Anterior cingulate cortex (tissue), 58 donors: ENCODE measurements at places on chromosomes 16 and 17.

GRCh38 chr17:50277357-50277754 lies 3.1 kb downstream of the TMEM92 start:
- no peak for DNase-seq

DNA sequence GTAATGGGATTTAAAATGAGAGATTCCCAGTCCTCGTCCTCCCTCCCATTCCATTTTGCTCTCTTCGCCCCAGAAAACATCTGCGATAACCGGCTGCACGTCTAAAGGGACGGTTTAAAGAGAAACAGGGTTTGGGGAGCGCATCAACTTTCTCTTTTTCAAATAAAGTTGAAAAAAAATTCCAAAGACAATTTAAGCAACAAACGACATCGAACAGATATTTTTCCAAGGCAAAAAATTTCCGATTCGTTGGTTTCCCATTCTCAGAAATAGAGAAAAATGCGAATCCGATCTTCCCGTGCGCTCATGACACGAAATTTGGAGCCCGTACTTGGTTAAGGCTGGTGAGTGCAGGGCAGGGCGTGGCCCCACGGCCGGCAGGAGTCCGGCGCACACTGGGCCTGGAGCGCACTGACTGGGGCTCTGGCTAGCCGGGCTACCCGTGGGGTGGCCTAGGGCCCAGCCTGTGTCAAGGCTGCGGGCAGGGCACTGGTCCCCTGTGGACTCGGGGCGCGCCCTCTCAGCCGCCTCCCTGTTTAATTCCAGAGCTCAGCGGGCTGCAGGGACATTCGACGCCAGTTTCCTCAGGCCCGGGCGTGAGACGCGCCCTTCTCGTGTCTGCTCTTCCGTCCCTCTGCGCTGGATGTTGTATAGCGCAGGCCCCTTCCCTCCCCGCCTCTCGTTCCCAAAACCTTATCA lies 17.9 kb upstream of the ZFHX3 start:
- DNase-seq = no peak

- no peak for DNase-seq
Measured at GRCh38 chr16:10541366-10541765, 39.0 kb downstream of the EMP2 start.

DNA sequence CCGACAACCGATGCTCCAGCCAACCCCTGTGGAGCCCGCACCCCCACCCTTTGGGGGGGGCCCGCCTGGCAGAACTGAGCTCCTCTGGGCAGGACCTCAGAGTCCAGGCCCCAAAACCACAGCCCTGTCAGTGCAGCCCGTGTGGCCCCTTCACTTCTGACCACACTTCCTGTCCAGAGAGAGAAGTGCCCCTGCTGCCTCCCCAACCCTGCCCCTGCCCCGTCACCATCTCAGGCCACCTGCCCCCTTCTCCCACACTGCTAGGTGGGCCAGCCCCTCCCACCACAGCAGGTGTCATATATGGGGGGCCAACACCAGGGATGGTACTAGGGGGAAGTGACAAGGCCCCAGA lies 17.9 kb downstream of the NGFR start:
- DNase-seq = no peak

- no peak for DNase-seq
Measured at GRCh38 chr17:63785556-63785955, 11.6 kb downstream of the DDX42 start.

DNA sequence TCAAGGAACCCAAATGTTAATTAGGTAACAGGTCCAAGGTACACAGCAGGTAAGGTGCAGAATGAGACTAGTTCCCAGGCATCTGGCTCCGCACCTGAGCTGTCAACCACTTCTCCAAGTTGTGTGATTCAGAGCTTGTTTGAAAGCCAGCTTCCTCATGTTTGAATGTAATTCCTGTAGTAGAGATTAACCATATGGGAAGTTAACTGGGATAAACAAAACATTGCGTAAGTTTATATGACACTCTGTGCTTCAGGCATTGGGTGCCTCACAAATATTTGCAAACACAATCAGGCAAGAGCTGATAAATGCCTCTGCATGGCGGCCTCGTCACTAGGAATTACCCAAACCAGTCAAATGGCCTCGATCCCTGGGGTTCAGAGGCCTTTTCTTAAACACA lies 27.9 kb upstream of the CPHXL start:
- no peak for DNase-seq

DNA sequence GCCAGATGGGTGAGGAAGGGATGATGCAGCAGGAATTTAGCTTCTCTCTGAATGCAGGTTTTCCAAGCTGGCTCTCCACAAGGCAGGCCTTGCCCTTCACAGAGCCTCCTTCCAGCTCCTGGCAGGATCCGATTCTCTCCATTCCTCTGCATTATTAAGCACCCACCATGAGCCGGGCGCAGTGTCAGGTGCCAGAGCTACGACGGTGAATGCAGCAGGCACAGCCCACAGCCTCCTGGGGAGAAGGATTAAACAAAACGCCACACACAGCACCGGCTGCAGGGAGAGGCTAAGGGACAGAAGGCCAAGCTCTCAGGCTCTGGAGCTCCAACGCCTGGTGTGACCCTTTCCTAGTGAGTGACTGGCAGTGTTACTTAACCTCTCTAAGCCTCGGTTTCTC lies 7.1 kb upstream of the MT2A start:
- DNase-seq = no peak

GRCh38 chr17:957856-958421 lies 21.6 kb downstream of the NXN start:
- DNase-seq = no peak

- no peak for DNase-seq
Measured at GRCh38 chr16:20916942-20917341, 16.4 kb downstream of the LYRM1 start.

DNA sequence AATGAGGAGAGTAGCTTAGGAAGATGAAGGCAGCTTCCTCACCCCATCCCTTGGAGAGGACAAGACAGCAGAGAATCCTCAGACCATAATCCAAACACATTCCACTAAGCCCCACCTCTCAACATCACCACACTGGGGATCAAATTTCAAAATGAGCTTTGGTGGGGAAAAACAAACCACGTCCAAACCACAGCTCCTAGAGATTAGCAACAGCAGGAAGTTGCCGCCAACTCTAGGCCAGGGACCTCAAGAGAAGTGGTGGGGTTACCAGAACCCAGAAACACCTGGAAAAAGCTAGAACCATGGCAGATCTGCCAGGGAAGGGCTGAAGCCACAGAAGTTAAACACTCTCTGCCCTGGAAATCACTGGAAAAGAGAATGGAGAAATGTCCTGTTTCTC lies 571.6 kb downstream of the HS3ST4 start:
- no peak for DNase-seq

GRCh38 chr17:74649909-74650308 lies 26.4 kb upstream of the CD300E start:
- no peak for DNase-seq

DNA sequence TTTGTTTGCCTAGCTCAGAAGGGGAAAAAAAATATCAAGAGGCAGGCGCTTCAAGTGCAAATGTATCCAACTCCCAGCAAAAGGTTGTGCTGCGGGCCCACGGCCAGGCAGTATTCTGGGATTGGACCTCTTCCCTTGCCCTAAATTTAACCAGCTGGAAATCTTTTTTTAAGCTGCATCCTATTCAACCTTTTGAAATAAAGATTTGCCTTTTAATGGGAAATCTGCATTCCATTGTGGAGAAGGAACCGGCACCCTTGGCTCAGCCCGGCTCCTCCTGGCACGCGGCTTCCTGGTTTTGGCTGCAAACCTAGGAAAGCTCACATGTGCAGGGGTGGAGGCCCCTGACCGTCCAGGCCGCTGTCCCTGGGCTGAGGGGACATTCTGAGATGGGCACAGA lies 38.8 kb upstream of the ENPP7 start:
- peak; percentile 43 for DNase-seq

GRCh38 chr16:66416939-66417700 lies 10.0 kb upstream of the BEAN1 start:
- DNase-seq = no peak

- DNase-seq = no peak
Measured at GRCh38 chr17:16286947-16287562, 66.2 kb downstream of the CENPV start.

GRCh38 chr16:30458561-30459394 lies 13.1 kb upstream of the SEPHS2 start:
- DNase-seq = no peak

GRCh38 chr16:54699656-54700055 lies 231.0 kb upstream of the IRX5 start:
- DNase-seq = no peak

GRCh38 chr17:66767154-66767933 lies 67.6 kb upstream of the CACNG5 start:
- no peak for DNase-seq

DNA sequence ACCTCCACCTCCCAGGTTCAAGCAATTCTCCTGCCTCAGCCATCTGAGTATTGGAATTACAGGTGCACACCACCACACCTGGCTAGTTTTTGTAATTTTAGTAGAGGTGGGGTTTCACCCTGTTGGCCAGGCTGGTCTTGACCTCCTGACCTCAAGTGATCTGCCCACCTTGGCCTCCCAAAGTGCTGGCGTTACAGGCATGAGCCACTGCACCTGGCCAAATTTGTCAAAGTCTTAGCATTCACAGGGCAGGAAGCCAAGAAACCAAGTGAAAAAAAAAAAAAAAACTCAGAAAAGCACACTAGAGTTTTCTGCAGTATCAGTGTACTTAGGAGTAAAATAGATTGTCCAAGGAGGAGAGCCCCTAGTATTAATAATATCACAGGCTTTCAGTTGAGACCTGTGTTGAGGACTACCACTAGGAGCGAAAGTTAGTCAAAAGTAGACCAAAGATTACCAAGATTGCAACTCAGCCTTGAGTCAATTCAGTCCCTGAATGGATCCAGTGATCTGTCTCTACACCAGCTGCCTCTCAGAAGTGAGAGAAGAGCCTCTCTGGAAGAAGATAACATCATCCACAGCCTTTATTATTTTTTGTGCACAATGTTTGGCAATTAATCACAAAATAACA lies 159.7 kb downstream of the CEP112 start:
- no peak for DNase-seq

DNA sequence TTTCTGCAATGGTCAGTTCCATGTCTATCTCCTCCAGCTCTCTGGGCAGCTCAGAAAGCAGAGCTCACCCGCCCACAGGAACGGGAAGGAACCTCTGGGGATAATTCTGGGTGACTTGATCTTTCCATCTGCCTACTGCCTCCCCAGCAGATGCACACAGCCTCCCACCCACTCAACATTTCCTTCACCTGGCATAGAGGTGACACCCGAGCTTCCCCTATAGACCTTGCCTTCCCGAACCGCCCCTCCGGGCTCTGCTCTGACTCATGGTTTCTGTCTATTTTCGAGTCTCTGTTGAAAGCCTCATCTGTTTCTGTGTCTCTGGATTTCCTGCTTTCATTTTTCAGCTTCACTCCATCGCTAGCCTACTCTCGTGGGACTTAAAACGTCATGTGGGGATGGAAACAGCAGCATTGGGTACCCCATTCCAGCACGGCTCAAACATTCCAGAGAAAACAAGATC lies 11.4 kb downstream of the GGA3 start:
- no peak for DNase-seq

- DNase-seq = no peak
Measured at GRCh38 chr17:7710301-7710700, 5.3 kb downstream of the EFNB3 start.

- no peak for DNase-seq
Measured at GRCh38 chr17:2064520-2064971, 9.6 kb downstream of the HIC1 start.

GRCh38 chr17:62625184-62625869 lies 2.1 kb upstream of the MRC2 start:
- DNase-seq = no peak

DNA sequence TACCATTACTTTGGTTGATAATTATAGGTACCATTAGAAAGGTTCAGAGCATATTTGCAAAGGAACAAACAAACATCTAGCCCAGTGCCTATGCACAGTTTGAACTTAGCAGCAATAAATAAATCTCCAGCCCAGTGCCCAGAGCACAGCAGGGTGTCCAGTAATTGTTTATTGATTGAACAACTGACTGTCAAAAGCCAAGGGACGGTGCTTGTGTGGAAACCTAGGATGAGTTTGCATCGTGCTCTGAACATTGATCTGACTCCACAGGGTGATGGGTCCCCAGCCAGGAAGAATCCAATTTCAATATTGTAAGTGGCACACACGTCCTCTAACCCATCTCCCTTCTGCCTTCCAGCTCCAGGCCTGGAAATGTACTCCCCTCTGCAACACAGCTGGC lies 625.5 kb upstream of the C16orf82 start:
- DNase-seq = no peak

GRCh38 chr16:58511933-58512815 lies 3.1 kb upstream of the SETD6 start:
- peak; percentile 64 for DNase-seq

- no peak for DNase-seq
Measured at GRCh38 chr17:33517746-33518145, 224.7 kb upstream of the ASIC2 start.

- no peak for DNase-seq
Measured at GRCh38 chr17:57407287-57408070, 151.2 kb downstream of the MSI2 start.

GRCh38 chr16:8740775-8741355 lies 56.6 kb downstream of the TMEM186 start:
- DNase-seq = no peak

DNA sequence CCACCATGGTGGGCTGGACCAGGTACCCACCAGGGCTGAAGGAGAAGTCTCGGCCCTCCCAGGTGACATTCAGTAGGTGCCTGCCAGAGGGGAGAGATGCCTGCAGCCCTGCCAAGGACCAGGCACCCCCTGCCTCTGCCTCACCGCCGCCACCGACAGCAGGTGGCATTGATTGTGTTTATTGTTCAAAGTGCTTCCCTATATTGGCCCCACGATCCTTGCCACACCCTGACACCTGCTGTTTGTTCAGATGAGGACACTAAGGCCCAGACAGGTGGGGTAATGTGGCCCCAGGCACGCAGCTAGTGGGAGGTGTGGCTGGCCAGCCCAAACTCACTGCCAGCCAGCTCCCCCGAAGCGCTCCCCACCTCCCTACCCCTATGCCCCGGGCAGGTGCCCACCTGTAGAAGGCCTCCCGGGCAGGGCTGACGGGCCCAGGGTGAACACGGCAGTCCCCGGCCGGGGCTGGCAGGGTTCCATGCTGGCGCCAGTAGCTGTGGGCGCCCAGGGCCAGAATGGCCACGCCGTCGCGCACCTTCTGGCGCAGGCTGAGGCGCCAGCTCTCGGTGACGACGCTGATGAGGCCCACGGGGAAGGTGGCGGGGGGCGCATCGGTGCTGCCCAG lies 8.0 kb downstream of the GRIN2C start:
- no peak for DNase-seq

DNA sequence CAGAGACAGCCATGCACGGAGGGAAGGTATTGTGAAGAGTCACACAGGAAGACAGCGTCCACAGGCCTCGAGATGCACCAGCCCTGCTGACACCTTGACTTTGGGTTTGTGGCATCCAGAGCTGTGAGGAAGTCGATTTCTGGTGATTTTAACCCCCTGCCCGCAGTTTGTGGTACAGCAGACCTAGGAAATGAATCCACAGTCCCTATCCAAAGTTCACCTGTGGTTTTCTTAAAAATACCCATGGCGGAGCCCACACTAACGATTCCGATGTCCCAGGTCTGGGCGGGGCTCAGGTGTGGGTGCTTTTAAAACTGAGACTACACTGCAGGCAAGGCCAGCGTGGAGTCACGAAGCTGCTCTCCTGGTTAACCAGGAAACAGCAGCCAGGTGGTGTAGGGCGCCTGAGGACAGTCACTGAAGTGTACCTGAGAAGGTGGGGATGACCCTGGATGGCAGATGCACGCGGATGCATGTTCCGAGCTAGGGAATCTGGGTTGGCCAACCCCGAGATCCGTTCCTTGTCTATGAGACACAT lies 14.4 kb upstream of the MEAK7 start:
- DNase-seq = no peak

- no peak for DNase-seq
Measured at GRCh38 chr17:34481779-34482178, 97.6 kb upstream of the TMEM132E start.

GRCh38 chr17:45755050-45755449 lies 29.1 kb upstream of the CRHR1 start:
- no peak for DNase-seq
